ENCODE measurements at places on chromosomes 6 and 20.

GRCh38 chr6:11241793-11242201 is 9.3 kb upstream of the NEDD9 start:
- DNase-seq, result no peak

DNA sequence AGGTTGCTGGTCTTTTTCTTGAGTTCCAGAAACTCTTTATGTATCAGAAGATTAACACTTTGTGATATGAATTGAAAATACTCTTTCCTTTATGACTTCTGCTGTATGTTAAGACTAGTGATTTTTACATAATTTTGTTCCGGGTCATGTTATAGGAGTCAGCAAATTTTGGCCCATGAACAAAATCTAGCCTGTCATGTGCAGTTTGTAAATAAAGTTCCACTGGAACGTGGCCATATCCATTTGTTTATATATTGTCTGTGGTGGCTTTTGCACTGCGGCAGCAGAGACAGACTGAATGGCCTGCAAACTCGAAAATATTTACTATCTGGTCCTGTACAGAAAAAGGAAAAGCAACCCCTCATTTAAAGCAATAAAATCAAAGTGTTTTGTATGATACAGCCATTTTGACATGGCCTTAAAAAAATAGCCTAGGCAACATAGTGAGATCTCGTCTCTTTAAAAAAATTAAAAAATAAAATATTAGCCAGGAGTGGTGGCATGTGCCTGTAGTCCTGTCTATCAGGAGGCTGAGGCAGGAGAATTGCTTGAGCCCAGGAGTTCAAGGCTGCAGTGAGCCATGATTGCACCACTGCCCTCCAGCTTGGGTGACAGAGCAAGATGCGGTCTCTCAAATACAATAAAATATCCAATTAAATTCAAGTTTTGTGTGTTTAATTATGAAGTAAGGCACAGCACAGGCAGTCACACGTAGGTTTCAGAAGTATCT is 36.9 kb downstream of the SNX9 start:
- DNase-seq, result no peak

DNA sequence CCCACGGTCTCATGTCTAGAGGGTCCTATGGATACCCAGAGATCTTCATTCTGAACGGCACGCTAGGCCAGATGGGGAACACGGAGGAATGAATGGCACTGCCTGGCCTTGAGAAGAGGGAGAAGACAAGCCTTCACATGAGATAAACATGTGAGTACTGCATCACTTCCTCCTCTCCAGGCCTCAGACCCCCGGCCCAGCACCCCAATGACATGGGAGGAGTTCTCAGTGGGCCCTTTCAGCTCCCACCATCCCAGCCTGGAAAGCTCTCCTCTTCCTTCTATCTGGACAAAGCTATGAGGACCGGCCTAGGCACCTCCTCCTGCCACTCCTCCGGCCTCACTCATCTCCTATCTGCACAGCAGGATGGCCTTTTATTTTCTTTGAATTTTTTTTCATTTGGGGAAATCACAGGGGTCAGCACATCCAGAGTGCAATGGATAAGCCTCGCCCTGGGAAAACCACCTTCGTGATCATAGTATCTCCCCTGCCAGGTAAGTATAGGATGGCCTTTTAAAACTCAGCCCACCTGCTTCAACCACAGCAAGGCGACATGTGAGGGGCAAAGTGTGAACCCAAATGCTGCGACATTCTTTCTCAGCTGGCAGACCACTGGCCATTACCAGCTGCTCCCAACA is 39.2 kb upstream of the CDKN1A start:
- no peak for DNase-seq

GRCh38 chr6:33161354-33162331 is 30.6 kb downstream of the COL11A2 start:
- peak; percentile 67 for DNase-seq

GRCh38 chr6:128659276-128659675 is 138.9 kb upstream of the PTPRK start:
- DNase-seq, result no peak

GRCh38 chr6:161444464-161444863 is 170.6 kb upstream of the AGPAT4 start:
- DNase-seq, result no peak

GRCh38 chr6:111361648-111362047 is 121.4 kb downstream of the REV3L start:
- DNase-seq, result no peak

DNA sequence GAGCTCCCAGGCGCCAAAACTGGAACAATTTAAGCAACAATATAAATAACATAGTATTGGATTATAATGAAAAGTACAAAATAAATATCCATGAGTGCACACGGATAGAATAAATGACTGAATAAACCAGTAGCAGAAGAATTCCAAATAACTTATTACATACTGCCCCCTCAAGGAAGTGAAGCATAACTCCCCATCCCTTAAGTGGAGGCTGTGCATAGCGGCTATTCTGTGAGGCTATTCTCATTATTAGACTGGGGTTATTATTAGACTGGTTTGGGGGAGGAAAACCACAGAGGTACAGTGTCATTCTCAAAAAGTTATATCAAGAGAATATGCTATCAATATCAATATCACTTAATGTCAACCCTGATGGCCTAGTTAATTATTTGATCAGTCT is 94.4 kb upstream of the SIRPA start:
- no peak for DNase-seq

DNA sequence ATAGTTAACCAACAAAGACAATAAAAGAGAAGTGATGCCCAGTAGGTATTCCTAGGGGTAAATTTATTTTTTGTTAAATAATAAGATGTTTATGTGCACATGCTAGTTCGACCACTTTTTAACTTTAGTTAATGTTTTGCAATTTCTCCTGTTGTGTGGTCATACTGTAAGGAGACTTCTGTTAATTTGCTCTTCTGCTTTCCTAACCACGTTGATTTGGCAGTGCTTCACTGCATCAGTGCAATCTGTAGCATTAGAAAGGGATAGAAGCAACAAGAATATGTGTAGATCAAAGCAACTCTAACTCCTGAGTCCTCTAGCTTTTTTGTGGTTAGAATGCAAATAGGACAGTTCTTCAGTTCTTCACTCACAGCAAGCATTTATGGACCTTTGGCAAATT is 13.9 kb downstream of the MYB start:
- no peak for DNase-seq
